ENCODE measurements at places on chromosomes 5 and 9.

- no peak for DNase-seq
Observed at GRCh38 chr9:118455788-118456187, 751.6 kb downstream of the TLR4 start.

DNA sequence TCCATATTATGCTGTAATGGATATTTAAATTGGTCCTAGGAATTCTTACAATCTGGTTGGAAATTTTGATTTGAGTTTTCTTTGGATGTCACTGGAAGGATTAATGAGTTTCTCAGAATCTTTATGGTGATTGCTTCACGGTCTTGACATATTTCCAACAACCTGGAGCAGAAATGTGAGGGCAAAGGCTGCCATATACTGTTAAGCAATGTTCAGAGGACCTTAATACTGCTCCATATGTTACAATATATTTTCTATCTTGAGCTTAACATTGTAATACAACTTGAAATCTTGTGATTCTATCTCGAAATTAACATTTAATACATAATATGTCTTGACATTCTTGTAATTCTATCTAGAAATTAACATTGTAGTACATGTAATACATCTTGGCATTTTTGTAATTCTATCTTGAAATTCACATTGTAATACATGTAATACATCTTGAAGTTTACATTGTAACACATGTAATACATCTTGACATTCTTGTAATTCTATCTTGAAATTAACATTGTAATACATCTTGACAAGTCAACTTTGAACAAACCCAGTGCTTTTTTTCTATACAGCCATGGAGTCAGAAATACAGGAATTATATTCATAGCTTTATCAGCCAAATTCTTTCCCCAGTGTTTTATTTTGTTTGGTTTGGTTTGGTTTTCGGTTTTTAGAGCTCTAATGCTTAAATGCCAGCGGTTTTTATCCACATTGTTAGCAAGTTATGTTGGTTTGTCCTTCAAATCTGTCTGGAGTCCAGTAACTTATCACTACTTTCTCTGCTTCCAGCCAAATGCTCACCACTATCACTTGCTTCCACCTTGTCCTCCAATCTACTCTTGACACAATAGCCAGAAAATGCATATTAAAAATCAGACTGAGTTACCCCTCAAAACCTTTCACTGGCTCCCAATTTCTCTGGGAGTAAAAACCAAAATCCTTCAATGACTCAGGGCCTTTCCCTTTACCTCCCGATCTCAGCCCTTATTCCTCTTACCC is 3.0 kb upstream of the TUT7 start:
- no peak for DNase-seq

DNA sequence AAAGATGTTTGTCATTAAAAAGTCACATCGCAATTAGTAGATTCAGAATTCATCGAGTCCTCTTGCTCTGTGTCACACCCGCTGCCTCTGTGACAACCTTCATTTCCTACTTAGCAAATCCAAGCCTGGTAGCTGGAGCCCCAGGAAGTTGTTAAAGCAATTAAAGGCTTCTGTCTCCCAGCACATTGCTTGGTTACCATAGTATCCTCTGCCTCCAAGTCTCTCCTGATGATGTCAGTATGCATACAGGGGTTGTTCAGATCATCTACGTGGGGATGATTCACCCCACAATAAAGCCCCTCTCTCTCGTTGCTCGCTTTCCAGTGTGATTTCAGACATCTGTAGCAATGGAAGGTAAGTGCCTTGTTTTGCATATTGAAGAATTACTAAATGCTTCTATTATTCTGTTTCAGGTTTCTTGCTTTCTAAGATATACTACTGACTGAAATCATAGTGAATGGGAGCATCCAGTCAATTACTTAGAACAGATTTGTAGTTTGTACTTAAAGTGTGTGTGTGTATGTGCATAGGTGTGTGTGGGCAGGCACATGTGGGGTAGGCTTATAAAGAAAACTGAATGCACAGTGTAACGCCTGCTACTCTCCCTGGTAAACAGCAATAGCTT is 52.9 kb downstream of the PAM start:
- no peak for DNase-seq

DNA sequence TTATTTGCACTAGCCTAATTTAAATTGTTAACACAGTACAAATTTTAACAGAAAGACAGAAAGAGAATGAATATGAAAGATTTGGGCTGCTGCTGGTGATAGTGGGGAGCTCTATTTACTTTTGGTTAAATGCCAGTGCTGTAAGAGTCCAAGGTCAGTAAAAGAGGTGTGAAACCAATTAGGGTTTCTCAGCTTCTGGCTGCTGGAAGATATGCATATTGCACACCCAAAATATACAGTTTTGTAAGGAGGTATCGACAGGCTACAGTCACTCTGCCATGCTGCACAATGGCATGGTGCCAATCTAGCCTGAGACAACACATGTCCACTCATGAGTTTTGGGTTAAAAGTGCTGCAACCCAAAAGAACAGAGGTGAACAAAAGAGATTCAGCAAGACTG is 79.3 kb downstream of the PPP2R2B start:
- DNase-seq = no peak

GRCh38 chr5:56831773-56832172 is 16.4 kb downstream of the MAP3K1 start:
- DNase-seq = no peak

GRCh38 chr5:58787987-58788386 is 205.1 kb downstream of the RAB3C start:
- DNase-seq = no peak

- DNase-seq = no peak
Observed at GRCh38 chr5:54895816-54896341, 89.5 kb downstream of the ESM1 start.

DNA sequence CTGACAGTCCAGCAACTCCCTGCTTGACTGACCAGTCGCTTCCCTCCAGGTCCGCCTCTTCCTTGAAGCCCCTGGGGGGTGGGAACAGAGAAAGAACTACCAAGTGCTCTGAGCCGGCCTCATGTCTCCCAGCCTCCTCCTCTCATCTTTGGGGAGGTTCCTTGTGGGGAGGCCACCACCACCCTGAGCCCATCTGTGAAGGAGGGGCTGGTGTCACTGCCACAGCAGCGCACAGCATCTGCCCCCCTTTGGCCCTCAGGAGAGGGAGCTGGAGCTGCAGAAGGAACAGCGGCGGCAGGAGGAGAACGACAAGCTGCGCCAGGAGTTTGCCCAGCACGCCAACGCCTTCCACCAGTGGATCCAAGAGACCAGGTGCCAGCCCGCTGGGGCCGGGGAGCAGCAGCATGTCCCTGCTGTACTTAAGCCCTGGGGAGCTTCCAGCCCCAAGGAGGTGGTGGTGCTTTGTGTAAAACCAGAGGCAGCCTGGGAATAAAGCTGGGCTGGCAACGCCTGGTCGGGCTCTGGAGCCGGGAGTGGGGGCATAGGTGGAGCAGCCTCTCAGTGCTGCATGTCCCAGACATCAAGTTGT is 29.4 kb downstream of the DYNC2I2 start:
- DNase-seq = no peak

DNA sequence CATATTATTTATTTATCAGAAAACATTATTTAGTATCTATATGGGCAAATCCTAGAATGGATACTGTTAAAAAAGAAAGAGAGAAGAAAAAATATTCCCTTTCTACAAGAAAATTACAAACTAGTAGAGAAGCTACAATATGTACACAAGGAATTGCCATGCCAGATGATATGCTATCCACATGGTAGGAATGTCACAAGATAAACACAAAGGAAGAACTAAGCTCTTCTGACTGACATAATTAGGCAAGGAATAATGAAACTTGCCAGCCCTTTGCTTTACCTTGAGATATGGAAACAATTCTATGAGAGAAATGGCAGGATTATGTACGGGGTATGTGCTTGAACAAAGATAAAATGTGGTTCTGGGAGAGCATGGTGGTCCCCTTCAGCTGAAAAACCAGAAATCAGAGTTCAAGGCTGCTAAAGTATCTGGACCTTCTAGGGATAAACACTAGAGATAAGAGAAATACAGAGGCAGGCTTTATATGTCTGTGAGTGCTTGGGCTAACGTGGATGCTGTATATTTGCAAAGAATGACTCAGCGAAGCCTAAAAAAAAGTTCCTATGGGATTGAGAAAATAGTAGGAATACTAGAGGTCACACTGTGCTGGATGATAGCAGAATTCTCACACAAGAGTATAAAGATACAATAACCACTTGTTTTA is 451.6 kb downstream of the TLE1 start:
- DNase-seq = no peak

DNA sequence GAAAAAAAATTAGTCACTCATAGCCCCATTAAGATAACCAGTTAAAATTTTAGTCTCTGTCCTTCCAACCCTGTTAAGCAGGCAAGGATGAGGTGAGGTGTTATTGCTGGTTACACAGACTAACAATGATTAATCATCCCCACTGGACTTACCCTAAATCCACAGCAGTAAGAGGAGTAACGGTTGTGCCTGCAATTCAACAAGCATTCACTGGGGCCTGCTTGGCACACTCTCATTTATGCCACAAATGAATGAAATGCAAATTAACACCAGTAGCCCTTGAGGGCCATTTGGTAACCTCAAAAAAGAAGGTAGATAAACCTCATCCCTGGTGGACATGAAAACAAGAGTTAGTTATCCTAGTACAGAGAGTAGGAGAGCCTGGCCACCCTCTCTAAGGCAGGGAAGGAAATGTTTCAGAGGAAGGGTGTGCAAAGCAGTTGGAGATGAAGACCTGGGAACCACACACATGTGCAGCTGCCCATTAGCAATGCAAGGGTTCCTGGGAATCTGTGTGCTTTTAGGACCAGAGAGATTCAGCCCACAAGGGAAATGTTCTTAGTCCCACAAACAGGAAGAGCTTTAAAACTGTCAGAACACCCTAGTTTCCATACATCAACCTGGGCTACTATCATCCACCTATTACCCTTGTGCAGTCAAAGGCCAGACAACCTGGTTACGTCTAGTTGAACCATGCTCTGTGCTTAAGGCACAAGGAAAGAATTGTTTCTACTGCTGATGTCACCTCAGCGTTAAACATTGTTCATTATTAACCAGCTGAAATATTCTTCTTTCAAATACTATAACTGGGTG is 7.7 kb downstream of the LHFPL2 start:
- DNase-seq = no peak

- DNase-seq = no peak
Observed at GRCh38 chr9:75964427-75964826, 74.0 kb downstream of the PCSK5 start.

- DNase-seq = no peak
Observed at GRCh38 chr9:109488791-109489492, 9.2 kb downstream of the PTPN3 start.

DNA sequence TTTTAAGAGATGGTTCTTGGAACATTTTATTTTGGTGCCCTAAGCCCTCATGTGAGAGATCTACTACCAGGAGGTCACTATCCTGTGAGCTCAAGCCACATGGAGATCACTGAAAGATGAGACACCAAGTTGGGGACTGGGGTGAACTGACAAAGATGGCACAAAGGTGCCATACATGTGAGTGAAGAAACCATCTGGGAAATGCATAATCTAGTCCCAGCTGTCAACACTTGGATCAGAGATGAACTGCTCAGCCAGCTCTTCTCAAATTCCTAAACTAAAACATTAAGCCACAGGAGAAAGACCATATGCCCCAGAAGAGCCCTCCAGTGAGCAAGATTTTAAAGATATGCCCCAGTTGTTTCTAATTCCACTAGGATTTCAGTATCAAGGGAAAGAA is 22.2 kb upstream of the MYOT start:
- DNase-seq = no peak

- DNase-seq = no peak
Observed at GRCh38 chr9:107636571-107637381, 147.2 kb upstream of the KLF4 start.

- DNase-seq = no peak
Observed at GRCh38 chr5:139064613-139065012, 133.6 kb downstream of the SIL1 start.

DNA sequence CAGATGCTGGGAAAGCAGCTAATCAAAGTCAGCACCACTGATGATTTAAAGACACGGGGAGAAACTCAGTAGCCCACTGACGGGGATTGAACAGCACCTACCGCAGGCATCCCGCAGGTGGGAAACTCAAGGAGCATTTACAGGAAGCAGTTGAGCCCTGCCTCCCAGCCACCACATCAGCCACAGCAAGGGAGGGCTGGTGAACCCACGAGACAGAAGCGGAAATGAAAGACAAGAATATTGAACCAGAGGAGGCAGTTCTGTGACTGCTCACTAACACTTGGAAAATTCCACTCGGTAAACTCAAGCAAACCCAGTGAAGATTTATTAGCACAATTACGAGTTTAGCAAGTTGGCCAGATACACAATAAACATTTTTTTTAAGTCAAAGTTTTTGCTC is 10.6 kb upstream of the FAM163B start:
- DNase-seq = peak; percentile 57
